Stimulated activated CD8-positive, alpha-beta memory T cell treated with anti-CD3 and anti-CD28 coated beads, Interleukin-15, amount 100 ng/mL, for 4 hours (primary cell): ENCODE measurements at places on chromosomes 2 and 18.

DNA sequence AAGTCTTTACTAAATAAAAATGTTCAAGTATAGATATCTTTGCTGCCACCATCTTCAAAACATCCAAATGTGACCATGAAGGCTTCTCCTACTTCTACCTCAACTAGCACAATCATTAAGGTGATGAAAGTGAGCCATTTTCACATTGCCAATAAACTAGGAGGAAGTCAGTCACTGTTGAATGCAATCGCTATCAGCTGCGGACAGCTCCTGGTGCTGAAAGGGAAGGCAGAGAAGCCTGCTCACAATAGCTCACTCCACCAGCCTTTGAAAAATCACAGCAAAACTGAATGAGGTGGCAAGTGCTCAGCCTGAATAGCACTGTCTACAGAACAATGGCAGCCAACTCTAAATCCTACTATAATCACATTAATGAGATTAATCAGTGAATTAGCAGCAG lies 2.2 kb downstream of the MYT1L start:
- no peak for DNase-seq

DNA sequence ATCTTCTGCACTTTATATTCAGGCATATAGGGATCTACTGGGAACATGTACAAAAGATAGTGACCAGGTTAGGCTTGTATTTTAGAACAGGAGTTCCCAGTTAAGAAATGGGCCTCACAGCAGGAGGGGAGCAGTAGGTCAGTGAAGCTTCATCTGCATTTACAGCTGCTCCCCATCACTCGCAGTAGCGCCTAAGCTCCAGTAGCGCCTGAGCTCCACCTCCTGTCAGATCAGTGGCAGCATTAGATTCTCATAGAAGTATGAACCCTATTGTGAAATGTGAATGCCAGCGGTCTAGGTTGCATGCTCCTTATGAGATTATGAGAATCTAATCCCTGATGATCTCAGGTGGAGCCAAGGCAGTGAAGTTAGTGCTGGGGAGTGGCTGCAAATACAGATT lies 224.4 kb upstream of the CYRIA start:
- no peak for DNase-seq

DNA sequence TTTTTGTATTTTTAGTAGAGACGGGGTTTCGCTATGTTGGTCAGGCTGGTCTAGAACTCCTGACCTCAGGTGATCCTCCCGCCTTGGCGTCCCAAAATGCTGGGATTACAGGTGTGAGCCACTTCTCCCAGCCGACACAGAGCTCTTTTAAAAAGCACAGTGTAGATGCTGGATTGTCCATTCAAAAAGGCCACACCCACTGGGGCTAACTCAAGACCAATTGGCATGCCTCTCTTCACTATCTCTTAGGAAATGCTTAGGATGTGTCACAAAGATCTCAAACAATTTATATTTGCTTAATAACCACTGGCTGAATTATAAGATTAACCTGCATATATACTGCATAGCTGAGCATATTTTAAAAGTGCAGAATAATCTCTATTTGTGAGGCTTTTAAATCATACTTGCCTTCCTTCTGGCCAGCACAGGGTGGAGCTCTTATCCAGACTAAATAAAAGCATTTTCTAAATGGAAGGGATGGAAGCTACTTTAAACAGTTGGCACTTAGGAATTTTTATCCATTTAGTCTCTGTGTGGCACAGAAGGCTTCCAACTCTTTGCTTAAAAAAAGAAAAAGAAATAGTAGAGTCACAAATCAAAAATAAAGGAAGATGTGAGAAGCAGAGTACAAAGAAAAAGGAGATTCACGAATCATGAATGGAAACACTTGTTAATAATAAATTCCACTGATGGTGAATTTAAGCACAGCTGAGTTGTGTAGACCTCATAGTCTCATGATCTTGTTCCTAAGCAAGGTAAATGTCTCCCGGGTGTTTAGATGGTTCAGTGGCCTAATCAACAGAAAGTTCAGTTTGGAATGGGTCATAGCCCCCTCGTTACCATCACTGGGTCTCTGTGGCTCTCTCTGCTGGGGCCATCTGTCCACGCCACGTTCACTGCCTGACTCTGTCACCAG lies 22.4 kb downstream of the CRYGD start:
- no peak for DNase-seq

DNA sequence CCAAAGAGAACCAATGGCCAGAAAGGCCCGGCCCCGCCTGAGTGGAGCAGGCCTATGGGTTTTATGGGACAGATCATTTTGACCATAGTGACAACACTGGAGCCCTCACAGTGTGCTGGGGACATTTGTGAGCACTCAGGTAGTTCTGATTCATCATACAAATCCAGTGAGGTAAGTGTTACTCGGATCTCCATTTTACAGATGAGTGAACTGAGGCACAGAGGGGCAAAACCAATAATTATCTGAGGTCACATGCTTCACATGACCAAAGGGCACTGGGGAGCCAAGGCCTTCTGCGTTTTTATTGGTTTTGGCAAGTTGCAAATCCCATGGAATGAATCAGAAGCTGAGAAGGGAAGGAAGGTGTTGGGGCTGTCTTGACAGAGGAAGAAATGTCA lies 111.5 kb upstream of the MGAT5 start:
- DNase-seq, result no peak

DNA sequence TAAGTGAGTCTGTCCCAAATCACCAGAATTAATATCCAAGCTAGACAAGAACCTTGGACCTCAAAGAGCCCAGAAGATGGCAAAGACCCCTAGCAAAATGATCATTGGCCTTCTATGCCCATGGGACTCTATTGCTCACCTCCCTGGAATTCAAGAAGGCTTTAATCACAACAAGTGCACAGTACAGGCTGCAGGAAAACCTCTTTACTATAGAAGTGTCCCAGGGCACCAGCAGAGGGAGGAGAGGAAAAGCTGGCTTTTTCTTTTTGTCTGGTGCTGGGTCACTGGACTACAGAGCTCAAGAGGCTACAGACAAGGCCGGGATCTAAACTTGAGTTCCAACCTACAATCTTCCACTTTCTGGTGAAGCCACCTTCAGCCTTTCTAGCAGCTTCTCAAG lies 88.3 kb upstream of the PPP1CB start:
- no peak for DNase-seq

GRCh38 chr18:57352271-57352701 lies at the start of gene ST8SIA3:
ST8SIA3 (plus strand) TSS chr18:57352557; CDS start chr18:57352847, 290 bp downstream.
- no peak for DNase-seq

GRCh38 chr2:197445746-197446145 lies 7.6 kb upstream of the COQ10B start:
- no peak for DNase-seq

DNA sequence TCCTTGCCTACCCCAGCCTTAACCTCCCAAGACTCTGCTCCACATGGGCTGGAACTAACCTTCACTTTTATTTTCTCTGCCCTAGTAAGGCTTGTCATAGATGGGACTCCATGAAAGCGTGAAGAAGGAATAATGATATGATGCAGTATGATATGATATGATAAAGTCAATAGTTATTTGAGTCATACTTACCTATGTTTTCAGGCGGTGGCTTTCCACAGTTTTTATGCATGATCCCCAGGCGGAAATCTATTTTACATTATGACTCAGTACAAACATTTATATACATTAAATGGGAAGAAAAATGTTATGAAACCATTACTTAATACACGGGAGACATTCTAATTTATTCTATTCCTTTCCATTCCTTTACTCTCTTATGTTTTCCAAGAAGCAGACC lies 5.6 kb downstream of the ACMSD start:
- DNase-seq, result no peak
